ENCODE measurements at places on chromosomes 3 and 15.

DNA sequence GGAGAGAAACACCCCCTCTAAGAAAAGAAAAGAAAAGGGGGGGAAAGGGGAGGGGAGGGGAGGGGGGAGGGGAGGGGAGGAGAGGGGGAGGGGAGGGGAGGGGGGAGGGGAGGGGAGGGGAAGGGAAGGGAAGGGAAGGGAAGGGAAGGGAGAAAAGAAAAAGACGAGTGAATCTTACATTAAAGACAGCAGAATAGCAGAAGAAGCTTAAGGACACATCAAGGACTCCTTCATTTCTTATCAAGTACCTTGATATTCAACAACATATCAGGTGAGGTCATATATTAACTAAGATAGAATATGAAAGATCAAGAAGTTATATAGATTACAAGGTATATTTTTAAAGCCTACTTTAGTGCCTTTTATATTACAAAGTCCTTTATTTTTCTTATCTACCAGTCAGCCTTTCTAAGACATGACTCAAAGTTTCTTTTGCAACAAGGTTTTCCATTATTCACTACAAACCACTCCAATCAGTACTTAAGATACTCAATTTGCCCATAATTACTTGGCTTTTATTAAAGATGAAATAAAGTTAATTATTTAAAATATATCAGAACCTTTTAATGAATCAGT lies 17.7 kb upstream of the AADAC start:
- no peak for DNase-seq

GRCh38 chr15:81024265-81024872 lies 23.6 kb downstream of the TLNRD1 start:
- no peak for DNase-seq

DNA sequence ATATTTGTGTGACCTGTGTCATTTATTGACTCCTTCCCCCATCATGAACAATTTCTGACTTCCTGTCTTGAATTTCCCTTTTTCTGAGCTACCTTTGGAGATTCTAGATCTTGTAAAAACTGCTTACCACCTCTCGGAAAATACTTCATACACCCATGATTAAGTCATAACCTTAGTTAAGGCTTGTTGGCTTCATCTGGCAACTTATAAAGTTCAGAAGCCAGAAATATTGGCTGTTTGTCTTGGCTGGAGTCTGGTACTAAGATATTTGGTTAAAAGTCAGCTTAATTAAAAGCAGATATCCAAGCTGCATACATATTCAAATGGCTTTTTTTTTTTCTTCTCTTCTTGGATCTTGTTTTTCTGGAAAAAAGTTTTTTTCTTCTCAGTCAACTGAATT lies 37.3 kb upstream of the B3GALNT1 start:
- no peak for DNase-seq

- no peak for DNase-seq
Measured at GRCh38 chr15:64803526-64803925, 21.9 kb downstream of the PIF1 start.

- DNase-seq = no peak
Measured at GRCh38 chr3:39990532-39990931, 181.1 kb downstream of the MYRIP start.

- no peak for DNase-seq
Measured at GRCh38 chr15:80419546-80419945, 15.4 kb downstream of the ARNT2 start.

DNA sequence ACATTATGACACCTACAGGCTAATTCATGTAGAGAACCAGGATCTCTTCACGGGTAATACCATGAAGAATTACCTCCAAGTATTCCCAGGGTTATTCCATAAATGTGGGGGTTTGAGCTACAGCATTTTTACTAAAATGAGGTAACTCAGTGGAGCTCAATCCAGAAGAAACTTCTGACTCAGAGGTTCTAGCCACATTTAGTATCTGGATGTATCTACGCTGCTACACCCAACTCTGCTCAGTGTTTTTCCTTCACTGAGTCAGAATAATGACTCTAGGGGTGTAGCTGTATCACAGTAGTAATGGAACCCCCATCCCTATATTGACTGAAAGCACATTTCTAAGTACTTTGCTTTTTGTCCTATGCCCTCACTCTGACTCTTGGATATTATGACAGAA lies 52.4 kb downstream of the COPS2 start:
- no peak for DNase-seq

- peak; percentile 54 for DNase-seq
Measured at GRCh38 chr15:57611938-57612337, 20.2 kb downstream of the MYZAP start.

DNA sequence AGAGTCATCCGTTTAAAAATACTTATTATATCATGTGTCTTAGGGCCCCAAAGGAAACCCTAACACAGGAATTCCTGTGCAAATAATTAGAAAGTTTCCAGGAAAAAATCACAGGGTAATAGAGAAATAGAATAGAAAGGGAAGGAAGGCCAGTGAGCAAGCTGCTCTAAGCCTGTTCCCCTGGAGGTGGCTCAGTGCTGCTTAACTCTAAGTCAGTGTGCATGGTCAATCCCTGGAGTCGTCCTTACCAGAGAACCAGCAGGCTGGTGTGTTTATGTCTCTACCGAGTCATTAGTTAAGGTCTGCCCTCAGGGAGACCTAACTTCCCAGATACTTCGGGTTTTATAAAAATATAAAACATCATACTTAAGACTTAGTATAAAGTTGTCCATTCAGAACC lies 21.0 kb upstream of the MCF2L2 start:
- no peak for DNase-seq
